Activated gamma-delta T cell treated with Interleukin-2 at 50 U/mL for 16 hours (primary cell): ENCODE measurements at places on chromosomes 6 and 20.

DNA sequence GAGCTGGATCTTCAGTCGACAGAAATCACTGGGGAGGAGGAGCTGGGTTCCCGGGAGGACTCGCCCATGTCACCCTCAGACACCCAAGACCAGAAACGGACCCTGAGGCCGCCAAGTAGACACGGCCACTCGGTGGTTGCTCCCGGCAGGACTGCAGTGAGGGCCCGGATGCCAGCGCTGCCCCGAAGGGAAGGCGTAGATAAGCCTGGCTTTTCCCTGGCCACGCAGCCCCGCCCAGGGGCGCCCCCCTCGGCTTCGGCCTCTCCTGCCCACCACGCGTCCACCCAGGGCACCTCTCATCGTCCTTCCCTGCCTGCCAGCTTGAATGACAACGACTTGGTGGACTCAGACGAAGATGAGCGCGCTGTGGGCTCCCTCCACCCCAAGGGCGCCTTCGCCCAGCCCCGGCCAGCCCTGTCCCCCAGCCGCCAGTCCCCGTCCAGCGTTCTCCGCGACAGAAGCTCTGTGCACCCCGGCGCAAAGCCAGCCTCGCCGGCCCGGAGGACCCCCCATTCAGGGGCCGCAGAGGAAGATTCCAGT lies 63.0 kb downstream of the FNDC1 start:
- DNase-seq, result no peak

DNA sequence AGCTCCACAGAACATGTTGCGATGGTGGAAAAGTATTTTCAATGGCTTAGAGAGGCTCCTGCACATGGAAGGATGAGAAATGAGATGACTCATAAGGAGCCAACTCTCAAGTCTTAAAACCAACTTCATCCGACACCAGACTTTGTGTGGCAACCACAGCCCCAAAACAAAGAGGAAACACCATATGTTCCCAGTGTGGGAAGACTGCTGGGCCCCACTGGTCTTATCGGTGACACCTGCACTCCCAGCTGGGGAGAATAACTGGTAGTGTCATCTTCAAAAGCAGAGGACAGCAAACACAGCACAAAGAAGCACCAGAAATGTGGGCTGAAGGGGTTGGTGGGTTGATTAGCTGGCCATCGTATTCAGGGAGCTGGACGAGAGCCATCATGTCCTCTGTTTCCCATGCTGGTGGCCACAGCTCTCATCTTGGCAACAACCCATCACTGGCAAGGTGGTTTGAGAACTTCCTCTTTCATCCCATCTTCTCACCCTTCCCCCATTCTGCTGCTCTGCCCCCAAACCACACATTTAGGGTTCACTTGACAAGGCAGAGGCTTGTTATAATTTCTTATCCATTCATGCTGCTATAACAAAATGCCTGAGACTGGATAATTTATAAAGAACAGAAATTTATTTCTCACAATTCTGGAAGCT lies 46.0 kb upstream of the TASP1 start:
- DNase-seq, result no peak

DNA sequence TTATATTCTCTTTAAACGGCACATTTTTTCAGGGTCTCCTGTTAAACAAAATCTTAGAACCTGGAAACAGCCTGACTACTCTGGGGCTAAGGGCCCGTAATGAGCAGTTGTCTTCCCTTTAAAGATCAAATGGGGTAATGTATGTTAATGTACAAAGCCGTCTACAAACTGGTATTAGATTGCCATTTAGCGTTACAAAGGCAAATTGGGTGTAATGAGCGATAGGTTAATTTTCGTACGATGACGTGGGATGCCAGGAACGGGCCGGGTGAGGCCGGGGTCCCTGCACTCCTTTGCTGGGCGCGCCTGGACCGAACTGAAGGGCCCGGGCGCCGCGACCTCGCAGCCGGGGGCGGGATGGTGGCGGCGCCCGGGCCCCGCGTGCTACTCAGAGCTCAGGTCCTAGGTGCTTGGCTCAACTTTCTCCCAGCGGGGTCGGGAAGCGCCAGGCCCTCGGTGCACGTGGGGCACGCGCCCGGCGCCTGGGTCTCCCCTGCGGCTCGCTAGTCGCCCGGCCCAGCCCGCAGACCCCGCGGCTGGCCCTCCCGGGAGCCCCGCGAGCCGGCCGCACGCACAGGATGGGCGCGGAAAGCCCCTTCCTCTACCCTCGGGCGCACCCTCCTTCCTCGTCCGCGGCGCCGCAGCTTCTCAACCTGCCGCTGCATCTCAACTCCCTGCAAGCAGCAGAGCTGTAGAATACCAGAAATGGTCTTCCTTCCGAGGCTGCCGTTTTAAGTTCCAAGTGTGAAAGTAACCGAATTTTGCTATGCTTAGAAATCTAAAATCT lies 5.9 kb downstream of the NKX2-4 start:
- no peak for DNase-seq

GRCh38 chr20:14761903-14762302 lies 424.5 kb upstream of the FLRT3 start:
- DNase-seq, result no peak
